Dermis microvascular lymphatic vessel endothelial cell (primary cell): ENCODE measurements at places on chromosomes 13 and 19. TPM values are rescaled to one million over a fixed set of nuclear protein-coding genes. Genes with fewer than 3 reads are reported as not detected.
A peak's percentile ranks its signal among the peaks of the same experiment; 100 is the strongest.

Gene TYROBP
- total RNA-seq, result not detected in 2 replicates

Gene CNOT3
- total RNA-seq, result 4.9 and 6.7 TPM in 2 replicates

Gene CBLC
- total RNA-seq, result 0.13 TPM in 1 of 2 replicates, not detected in the other

DNA sequence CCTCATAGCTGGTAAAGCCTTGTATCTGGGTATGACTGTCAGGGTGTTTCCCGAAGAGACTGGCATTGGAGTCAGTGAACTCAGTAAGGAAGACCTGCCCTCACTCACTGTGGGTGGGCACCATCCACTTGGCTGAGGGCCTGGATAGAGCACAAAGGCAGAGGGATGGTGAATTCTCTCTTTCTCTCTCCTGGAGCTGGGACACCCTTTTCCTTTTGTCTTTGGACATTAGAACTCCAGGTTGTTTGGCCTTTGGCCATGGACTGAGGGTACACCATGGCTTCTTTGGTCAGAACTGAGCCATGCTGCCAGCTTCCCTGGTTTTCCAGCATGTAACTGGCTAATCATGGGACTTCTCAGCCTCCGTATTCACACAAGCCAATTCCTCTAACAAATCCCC is 4.6 kb upstream of the CEACAM1 start:
- DNase-seq, result no peak

- no peak for DNase-seq
Observed at GRCh38 chr13:79658333-79658975, 177.5 kb downstream of the NDFIP2 start.

GRCh38 chr19:33447336-33448158 is 74.0 kb downstream of the CEBPG start:
- DNase-seq, result no peak

GRCh38 chr13:37068962-37069361 is 9.5 kb upstream of the SUPT20H start:
- DNase-seq, result peak; percentile 33

- DNase-seq, result no peak
Observed at GRCh38 chr13:41048640-41049039, 12.7 kb upstream of the WBP4 start.

GRCh38 chr13:97477844-97478243 is 43.9 kb downstream of the RAP2A start:
- DNase-seq, result no peak

- DNase-seq, result no peak
Observed at GRCh38 chr13:76889254-76889653, 3.0 kb upstream of the KCTD12 start.
